H9 (cell line): ENCODE measurements at places on chromosomes 12 and 14.

DNA sequence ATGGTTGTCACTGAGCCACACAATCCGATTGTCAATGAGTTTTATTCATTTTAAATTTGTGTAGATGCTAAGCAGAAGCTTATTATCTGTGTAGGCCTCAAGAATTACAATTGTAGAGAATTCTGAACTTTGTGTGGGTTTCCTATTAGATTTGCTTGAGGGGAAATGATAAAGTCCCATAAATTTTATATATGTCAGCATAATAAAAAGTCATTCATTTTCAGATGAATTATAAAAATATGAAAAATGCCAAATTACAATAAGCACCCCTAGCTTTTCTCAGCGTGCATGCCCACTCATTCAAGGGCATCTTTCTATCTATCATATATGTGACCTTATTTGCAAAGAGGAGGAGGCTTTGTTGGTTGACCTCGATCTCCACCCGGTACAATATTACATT is 1041.1 kb upstream of the FOXG1 start:
- DNase-seq = no peak

GRCh38 chr12:80299976-80300375 is 144.1 kb upstream of the PTPRQ start:
- no peak for DNase-seq

DNA sequence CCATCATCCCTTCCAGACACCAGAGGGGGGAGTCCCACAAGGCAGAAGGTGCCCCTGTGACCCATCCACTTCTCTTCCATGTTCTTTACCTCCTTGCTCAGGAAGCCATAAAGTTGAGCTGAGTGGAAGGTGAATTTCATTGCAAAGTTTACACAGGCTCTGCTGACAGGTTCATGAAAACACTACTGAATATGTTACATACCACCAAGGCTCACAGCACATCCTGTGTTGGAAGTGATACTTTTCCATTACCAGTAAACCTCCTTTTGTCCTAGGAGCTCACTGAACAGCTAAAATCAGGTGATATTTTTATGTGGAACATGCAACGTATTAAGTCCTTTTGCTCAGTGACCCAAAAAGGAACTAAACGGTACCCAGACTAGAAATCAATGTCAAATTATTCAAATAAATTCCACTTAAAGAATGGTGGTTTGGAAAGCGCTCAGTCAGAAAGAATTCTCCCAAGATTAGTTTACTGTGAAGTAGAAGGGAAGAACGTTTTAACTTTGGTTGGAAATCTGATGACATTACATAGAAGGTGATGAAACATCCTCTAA is 196.2 kb upstream of the NUDT4 start:
- no peak for DNase-seq

DNA sequence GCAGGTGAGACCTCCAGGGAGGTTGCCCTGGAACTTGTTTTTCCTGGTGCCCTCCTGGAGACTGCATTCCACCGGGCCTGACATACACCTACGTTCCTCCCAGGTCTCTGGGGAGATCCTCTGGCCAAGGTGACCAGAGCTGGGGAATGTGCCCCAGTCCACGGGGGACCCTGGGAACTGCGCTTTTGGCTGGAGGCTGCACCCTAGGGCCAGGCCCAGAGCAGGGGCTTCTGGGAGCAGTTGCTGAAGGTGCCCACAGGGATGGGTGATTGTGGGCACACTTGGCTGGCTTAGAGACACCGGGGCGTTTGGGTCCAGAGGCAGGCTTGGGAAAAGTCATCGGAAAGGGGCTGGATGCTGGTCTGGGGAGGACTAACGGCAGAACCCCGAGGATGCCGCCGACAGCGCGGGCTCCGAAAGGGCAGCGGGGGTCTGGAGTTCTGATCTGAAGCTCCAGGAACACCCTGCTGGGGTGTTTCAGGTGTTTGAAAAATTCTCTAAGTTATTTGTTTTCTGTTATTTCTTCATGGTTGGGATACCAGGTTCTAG is 36.5 kb upstream of the TDRD9 start:
- no peak for DNase-seq

DNA sequence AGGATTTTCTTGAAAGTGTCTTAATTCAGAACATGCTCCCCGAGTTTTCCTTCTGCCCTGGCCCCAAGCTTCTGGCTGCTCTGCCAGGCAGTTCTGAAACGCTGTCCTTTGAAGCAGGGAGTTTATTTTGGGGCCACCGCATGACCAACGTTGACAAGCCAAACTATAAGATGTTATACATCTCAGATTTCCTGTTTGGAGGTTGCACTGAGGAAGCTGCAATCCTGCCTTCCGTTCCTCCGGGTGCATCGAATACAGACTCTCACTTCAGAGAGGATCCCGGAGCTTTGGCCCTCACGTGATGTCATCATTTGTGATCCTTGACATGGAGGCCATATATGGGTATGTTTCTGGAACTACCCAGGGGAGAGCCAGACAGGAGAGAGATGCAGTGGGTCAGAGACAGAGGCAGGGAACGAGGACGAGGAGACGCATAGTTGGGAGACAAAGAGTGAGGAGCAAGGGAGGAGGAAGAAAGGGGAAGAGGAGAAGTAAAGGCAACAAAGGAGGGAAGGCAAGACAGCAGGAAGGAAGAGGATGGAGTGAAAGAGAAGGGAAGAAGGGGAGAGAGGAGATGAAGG is at the start of gene ASB2:
ASB2 (minus strand) TSS at position 94 of the 581 bp plus-strand sequence. CDS start 12,031 bp downstream, outside the sequence.
- no peak for DNase-seq

- no peak for DNase-seq
Observed at GRCh38 chr12:23855813-23856212, 93.7 kb downstream of the SOX5 start.

DNA sequence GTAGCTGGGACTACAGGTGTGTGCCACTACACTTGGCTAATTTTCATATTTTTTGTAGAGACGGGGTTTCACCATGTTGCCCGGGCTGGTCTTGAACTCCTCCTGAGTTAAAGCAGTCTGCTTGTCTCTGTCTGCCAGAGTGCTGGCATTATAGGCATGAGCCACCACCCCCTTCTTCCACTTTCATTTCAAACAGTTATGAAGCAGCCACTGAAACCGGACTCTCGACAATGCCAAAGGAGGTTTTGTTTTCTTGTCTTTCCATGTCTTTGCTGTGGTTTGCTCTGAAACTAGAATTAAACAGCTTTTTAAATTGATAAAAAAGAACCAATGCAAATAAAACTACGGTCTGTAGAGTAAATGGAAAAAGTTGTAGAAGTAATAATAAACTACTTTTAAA is 30.4 kb downstream of the RAP1B start:
- DNase-seq = no peak

DNA sequence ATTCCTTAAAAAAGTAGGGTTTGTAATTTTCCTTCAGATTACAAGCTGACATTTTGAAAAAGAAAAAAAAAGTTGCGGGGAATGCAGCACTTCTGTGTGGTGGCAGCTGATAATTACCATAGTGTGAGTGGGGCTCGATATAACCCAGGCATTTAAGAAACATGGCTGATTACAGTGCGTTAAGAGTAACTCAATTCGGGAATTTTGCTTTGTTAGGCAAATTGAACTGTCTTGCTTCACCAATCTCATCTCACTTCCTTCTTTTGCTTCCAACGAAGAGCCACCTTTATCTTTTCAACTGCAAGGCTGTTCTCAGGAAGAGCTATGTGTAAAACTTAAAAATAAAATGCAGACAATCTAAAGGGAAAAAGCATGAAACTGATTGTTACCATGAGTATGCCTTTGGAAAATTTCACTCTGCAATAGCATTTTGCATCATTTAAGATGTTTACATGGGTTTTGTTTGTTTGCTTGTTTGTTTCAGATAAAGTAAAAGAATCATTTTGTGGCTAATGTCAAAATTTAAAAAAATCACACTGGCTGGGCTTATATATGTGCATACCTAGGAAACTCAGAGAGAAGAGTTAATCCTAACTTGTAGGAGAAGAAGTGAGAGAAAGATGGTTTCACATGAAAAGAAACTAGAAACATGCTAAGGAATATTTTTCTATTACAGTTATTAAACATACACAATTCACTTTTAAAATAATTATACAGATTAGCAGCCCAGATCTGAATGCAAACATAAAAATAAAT is 295.9 kb upstream of the ATP2B1 start:
- DNase-seq = no peak

- no peak for DNase-seq
Observed at GRCh38 chr12:127150028-127150427, 1116.9 kb upstream of the TMEM132C start.

GRCh38 chr12:14621826-14622225 is 54.1 kb upstream of the PLBD1 start:
- DNase-seq = no peak

DNA sequence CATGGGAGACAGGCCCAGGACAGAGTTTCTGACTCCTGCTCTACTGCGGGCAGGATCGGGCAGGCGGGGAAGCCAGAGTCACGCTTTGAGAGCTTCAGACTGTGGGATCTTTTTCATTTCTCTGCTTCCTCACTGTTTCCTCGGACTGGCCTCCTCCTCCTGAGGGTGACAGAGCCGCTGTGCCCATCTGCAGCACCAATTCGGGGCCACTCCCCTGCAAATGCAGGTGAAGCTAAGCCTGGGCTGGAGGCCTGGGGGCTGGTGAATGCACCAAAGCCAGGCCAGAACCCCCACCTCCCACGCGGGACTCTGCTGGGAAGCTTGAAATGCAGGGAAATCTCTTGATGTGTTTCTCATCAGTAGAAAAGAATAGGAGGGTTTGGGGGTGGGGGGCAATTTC is 77.5 kb downstream of the FOXN3 start:
- no peak for DNase-seq

DNA sequence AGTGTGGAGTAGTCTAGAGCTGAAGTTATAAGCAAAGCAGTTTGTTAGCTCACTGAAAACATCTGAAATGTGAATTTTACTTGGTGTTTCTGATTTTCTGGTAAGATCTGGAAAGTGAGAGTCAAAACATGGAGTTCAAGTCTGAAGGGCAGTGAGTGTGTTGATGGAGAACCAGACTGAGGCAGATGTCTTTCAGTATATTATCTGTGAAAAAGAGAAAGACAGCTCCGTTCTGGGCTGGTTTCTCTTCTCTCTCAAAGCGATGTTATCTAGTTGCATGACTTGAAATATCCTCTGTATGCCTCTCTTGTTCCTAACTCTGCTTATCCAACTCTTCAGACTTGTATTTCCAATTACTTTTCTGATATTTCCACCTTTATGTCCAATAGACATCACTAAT is 381.9 kb upstream of the RGS6 start:
- DNase-seq = no peak

DNA sequence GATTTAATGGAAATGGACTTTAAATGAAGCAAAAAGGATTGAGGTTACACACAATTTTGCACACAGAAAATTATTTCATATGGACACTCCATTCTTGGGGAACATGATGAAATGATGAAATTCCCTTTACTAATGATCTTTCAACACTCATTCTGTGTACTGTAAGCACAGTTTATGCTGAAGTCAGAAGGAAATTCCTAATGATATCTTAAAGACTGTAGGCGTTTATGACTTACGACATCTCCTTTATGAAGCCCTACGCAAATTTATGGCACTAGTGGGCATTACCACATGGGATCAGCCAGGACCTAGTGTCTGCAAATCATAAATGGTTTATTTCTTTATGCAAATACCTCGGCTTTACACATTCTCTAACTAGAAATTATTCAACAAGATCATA is 97.9 kb upstream of the SOX5 start:
- no peak for DNase-seq

DNA sequence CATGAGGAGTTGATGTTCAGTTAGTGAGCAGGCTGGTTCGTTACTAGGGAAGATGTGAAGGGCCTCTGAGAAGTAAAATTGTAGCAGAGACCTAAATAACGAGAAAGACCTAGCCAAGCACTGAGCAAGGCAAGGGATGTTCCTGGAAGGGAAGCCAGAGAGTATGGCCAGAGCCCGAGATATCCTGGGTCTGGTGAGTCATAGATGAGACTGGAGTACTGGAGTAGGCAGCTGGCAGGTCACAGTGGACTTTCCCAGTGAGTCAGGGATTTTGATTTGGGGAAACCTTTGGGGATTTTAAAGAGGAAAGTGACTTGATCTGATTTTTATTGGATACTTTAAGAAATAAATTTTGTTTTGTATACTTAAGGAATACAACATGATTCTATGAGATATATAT is 369.0 kb downstream of the DIO2 start:
- DNase-seq = no peak
